ENCODE measurements at places on chromosomes 1 and 21. TPM values are rescaled to one million over a fixed set of nuclear protein-coding genes. Genes with fewer than 3 reads are reported as not detected.

TAS1R1 gene
- not detected for total RNA-seq

DNA sequence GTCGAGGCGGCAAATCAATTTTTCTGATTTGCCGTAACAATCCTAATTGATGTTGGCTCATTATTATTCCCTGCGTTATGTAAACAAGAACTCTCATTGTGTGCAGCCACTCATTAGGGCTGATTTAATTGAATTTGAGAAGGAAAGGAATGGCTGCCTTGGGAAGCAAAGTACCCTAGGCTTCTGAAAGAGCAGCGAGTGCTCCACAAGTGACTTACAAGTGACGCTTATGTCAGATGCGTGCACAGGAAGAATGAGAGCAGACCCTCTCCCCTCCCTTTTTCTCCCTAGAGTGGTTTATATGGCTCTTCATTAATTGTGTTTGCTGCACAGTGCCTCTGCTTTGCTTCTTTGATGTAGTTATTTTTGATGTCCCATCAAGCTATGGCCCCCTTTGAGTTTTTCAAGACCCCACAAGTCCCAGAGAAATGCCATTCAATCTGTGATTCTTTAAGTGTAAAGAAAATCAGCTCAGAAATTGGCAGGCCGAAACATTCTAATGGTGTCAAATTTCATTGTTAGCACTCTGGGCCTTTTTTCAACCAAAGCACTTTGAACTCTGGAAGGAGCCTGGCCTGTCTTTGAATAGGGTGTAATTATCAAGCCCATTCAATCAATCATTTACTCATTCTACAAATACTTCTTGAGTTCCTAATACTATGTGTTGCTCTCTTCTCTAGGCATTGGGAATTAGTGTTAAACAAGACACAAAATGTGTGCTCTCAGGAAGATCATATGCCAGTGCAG, 86.8 kb upstream of the VAV3 start:
- peak; percentile 55 for DNase-seq

DNA sequence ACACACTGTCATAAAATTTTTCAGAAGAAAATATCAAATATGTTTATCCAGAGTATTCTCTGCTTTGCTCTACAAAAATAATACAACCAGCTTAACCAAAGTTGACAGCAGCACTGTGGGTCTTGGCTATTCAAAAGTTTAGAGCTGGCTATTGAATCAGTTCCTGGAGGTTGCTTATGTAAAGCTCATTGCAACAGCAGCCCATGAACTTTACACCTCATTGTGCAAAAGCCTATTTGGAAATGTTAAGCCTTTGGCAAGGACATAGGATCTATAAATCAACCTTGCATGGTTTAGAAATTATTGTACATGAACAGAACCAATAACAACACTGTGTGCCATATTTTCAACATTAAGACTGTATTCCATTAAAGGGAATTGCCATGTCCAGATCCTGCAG, 714.9 kb downstream of the ADGRL2 start:
- no peak for DNase-seq

GRCh38 chr1:25122747-25123146, 109.6 kb downstream of the SYF2 start:
- DNase-seq = no peak

DNA sequence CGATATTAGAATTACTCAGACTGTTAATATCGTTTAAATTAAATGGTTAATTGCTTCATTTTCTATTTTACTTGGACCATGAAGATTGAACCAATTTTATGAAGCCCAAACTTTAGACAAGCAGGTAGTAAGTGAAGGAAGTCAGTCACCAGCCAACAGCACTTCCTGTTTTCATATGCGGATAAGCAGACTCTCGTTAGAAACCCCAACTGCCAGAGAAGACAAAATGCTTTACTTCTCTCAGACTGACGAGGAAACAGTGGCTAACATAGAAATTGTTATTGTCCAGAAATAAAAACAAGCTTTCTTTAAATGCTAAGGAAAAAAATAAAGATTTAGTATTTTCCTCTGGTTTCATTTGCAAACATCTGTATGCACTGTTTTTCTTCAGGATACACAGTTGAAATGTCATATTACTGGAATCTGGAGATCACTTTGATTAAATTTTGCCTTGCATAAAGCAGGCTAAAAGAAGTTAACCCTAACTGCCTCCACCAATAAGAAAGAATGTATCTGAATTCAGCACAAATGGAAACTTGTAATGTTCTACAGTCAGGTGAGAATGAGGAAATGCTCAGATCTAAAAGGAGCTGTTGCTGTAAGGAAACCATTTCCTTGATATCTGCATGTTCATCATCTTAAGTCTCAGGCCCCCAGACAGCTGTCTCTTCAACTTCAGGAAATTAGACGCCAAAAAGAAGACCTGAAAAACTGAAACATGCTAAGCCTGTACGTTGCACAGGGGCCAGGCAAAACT, 129.8 kb upstream of the SAMSN1 start:
- DNase-seq = no peak

DNA sequence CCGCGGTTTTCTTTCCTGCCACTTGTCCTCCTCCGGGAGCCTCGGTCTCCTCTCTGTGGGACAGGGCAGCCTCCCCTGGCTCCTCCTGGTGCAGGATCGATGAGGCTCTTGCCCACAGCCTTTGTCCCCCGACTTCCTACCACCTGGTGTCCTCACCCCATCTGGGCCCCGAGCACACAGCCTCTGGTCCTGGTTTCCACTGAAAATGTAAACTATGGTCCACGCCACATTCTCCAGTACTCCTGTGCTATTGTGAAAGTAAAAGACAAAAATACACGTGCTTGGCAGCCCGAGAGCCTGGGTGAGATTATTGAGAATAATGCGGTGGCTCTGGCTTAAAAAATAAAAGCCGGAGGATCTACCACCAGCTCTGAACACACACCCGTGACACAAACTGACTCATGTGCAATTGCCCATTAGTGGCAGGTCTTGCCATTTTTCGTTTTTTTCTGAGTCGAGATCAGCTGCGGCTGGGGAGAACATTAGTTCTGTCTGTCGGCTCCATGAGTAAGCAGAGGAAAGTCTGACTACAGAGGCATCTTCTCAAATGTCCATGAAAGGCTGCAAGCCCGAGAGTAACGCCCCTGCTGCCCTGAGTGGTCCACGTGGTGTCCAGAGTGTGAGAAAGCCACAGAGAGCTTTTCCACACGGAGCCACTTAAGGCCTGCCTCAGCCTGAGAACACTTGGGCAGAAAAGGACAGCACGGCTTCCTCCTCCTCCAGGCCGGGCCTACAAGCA, 5.7 kb upstream of the COL6A2 start:
- no peak for DNase-seq

- no peak for DNase-seq
These were observed 11.7 kb downstream of the MX1 start for GRCh38 chr21:41437729-41438128.

- no peak for DNase-seq
These were observed 44.0 kb downstream of the LYST start for GRCh38 chr1:235822685-235823084.

PEA15 gene
- total RNA-seq = 39.1 TPM

ATP1A4 gene
- 0.17 TPM for total RNA-seq

DNA sequence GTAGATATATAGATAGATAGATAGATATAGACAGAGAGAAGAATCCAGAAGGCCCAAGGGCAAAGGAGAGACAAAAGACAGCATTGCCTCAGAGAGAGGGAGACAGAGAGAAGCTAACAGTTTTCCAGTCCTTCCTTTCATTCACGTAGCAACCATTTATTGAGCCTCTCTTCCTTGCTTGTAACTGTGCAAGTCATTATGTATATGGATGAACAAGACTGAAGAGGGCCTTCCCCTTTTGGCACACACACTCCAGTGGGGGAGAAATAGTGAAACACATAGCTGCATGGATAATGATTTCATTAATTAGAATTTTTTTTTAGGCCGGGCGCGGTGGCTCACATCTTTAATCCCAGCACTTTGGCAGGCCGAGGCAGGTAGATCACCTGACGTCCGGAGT, 74.8 kb upstream of the PUM1 start:
- no peak for DNase-seq

NPR1 gene
- 0.19 TPM for total RNA-seq

DNA sequence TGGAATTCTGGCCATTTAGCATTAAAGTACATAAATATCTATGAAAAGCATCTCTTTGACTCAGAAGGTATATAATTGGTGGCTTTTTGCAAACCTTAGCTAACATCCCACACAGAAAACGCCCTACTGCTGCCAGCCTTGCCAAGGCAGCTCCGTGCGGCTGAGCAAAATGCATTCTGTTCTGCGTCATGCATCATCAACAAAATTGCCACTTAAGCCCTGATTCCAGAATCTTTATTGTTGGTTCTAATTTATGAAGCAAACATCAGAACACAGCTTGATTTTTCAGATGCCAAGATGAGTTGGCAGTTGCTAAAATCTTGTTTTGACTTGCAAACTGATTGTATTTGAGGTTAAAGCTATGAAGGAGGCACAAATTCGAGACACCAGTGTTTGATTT, 314.9 kb upstream of the DEPDC1 start:
- DNase-seq = no peak

- no peak for DNase-seq
These were observed 179.0 kb upstream of the TNR start for GRCh38 chr1:175922254-175922881.

MAP3K7CL gene
- 0.12 TPM for total RNA-seq

DNA sequence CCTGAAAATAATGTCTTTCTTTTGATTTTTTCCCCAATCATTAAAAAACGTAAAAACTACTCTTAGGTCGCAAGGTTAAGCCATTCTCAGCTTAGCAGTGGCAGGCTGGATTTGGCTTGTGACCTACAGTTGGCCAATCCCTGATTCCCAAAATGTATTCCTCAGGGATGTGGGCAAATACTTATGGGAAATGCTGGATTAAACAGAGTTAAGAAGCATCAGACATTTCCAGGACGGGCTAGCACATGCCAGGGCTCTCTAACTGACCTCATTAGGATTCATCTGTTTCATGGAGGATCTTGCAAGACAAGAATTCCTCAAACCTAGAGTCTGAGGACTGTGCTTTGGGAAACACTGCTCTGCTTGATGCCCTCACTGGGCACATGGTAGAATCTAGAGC, 982 bp upstream of the IL24 start:
- DNase-seq = no peak

DNA sequence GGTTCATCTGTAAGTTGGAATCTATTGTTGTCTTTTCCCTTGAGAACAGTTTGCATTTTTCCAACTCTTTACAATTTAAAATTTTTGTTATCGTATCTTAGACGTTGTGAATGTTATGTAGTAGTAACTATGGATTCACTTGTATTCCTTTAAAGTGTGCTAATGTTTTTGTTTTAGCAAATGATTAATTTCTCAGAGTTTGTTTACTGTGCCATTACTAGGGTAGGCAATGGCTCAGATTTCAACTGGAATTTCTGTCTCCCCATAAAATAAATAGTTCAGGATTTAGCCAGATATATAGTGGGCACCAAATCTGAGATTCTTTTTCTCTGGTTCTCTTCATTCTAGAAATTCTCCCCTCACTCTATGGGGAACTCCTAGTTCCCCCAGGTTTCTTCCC, 896.5 kb downstream of the PLA2G4A start:
- no peak for DNase-seq

CLIC6 gene
- total RNA-seq = 0.12 TPM

DNA sequence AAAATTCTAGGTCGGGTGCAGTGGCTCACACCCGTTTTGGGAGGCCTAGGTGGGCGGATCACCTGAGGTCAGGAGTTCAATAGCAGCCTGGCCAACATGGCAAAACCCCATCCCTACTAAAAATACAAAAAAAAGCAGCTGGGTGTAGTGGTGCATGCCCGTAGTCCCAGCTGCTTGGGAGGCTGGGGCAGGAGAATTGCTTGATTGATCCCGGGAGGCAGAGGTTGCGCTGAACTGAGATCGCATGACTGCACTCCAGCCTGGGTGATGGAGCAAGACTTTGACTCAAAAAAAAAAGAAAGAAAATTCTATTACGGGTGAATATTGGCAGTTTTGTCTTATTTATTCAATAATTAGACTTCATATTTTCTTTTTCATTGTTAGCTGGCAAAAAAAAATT, 62.1 kb downstream of the SNX7 start:
- DNase-seq = no peak

DNA sequence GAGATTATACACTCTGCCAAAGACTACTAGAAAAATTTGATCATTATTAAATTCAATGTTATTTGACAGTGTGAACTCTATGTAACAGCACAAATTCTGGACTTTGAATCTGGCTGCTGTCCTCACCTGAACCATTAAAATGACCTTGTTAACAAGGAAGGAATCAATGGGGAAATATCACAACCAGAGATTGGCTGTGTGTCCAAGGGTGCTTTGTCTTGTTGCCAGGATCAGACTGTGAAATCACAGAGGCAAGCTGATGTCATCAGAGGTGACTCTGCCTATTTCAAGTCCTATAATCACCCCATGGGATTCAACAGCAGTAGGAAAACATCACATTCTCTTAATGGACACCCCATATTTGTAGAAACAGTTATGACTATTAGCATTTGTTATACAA, 46.8 kb downstream of the ADAMTS5 start:
- DNase-seq = no peak

- no peak for DNase-seq
These were observed 29.1 kb downstream of the SMYD2 start for GRCh38 chr1:214310010-214310409.

KCNN3 gene
- total RNA-seq = 4.3 TPM

FAM229A gene
- 7.6 TPM for total RNA-seq

GRCh38 chr21:41726058-41726558, 40.7 kb downstream of the RIPK4 start:
- DNase-seq = peak; percentile 44

DNA sequence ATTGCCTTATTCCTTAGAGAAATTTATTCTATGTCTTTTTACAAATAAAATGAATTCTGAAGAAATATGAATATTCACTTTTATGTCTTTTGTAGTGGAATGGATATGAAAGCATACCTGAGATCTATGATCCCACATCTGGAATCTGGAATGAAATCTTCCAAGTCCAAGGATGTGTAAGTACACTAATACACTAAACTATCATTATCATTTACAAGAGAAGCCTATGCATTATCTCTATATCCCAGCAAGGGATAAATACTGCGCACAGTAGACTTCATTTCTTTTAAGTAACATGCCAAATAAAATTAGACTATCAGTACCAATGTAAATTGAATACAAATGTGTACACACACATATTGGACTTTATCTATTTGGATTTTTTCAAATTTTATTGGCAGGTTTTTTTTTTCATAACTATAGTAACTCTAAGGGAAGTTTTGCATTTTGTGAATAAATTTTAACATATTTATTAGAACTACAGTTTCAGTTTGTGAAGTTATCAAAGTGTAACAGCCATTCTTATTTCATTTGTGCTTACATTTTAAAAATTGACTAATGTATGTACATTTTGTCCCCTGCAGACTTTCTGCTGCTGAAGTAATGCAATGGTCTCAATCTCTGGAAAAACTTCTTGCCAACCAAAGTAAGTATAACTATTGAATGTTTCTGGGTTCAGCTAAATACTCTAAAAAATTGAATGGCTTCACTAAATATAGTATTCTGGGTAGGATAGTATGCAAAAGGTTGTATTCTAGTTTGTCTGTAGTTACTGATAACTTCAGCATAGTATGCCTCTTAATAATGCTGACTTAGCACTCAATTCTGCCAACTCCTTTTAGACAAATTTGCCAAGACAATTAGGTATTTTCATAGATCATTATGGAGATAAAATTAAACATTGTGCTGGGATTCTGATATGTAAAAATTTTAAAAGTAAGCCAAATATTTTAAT, 894 bp downstream of the RGS1 start:
- DNase-seq = no peak

PRDM16 gene
- 2.0 TPM for total RNA-seq

Measured in neural progenitor cell (in vitro differentiated cells).